Right ventricle myocardium superior (tissue), 1 donor: ENCODE measurements at places on chromosomes 1 and 21. TPM values are rescaled to one million over a fixed set of nuclear protein-coding genes. Genes with fewer than 3 reads are reported as not detected.

CD55 gene
- total RNA-seq, result 73.6 TPM

- no peak for DNase-seq
These were observed 271.7 kb upstream of the CAMK1G start for GRCh38 chr1:209311770-209312169.

DNA sequence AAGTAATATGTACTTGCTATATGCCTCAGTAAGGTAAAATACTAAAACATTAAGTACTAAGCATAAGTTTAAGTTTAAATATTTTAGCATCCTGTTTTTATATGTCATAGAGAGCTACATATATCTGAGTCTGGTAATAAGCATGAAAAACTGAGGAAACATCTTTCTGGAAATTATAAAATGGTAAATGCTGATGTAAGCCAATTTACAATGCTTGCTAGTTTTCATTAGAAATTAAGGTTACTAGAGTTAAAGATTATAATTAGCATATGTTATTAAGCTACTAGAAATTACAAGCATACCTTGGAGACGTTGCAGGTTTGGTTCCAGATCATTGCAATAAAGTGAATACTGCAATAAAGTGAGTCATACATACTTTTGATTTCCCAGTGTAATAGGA is 477.0 kb upstream of the LRRC7 start:
- DNase-seq, result no peak

- DNase-seq, result no peak
These were observed 31.9 kb downstream of the ITSN1 start for GRCh38 chr21:33674226-33674625.

DNA sequence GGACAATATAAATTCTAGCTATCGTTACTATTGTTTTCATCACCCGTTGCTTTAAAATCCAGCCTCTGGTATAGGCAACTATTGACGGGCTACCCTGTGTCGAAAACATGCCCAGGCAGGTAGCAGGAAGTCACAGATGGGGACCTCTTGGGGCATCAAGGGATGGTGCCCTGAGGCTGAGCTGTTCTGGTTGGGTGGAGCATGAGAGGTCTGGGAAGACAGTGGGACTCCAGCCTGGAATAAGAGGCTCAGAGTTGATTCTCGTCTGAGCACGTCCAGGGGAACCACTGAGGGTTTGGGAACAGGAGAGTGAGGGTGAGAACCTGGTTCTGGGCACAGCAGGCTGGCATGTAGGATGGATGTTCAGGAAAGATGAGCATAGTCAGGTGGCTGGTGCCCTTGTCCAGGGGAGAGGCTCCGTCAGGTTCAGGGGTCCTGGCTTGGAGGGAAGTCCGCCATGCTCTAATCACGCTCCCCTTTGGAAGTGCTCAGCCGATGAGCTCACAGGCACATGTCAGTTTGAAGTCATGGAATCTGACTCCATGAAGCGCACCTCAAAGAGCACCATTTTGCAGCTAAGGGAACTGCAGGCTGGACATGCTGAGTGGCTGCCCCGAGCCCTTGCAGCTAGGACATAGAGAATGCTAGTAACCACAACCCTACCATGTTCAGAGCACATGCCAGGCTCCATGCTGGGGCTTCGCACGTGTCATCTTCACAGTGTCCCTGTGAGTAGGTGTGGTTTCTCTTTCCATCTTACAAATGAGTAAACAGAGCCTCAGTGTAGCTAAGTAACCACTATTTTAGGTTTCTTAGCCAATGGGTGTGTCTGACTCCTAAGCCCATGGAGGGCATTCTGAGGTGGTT is 21.0 kb downstream of the PCSK9 start:
- no peak for DNase-seq

FAM110D gene
- 4.0 TPM for total RNA-seq

IQCC gene
- total RNA-seq, result 0.97 TPM

CNN3 gene
- total RNA-seq, result 49.4 TPM

- peak; percentile 91 for DNase-seq
These were observed at the start of gene S1PR1 for GRCh38 chr1:101236516-101237228. TSS of gene S1PR1 (plus strand) at chr1:101237019. CDS start at chr1:101238985, 1,966 bp downstream.

SAMSN1 gene
- total RNA-seq, result 1.3 TPM

GRCh38 chr1:44084998-44085675 is 33.5 kb upstream of the KLF17 start:
- DNase-seq, result no peak

DNA sequence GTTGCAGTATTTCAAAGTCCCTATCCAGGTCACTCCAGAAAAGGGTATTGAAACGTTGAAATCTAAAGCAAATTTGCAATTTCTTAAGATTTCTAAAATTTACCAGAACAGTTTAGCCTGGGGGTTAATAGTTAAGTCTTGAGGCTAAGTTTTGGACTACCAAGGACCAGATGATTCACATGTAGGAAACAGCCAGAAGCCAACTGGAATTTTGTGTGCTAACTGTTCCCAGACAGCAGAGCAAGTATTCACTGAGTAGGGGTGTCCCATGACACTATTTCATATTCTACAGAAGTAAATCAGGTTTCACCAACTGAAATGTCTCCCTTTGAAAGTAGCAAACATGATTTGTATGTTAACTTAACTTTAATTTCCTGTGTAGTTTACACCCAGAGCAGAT is 11.5 kb upstream of the C1orf105 start:
- DNase-seq, result no peak

GRCh38 chr1:112466078-112466660 is 42.6 kb upstream of the WNT2B start:
- peak; percentile 97 for DNase-seq

KRTAP13-2 gene
- total RNA-seq, result not detected

FMO2 gene
- 59.2 TPM for total RNA-seq

DNA sequence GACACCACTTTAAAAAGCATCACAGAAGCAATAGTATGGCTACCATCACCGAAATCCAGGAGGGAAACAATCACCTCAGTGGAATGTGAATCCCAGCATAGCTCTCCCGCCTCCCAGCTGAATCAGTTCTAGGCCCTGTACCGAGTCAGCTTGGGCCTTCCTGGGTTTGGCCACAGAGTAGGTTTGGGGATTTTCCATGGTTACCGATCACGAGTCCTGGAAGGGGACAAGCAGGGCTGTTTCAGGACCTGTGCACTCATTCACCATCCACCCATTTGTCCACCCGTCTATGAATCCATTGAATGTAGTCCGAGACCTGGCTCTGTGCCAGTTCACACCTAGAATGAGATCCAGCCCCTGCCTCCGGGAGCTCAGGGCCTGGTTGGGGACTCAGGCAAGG is 94.2 kb downstream of the ARHGEF10L start:
- no peak for DNase-seq

DNA sequence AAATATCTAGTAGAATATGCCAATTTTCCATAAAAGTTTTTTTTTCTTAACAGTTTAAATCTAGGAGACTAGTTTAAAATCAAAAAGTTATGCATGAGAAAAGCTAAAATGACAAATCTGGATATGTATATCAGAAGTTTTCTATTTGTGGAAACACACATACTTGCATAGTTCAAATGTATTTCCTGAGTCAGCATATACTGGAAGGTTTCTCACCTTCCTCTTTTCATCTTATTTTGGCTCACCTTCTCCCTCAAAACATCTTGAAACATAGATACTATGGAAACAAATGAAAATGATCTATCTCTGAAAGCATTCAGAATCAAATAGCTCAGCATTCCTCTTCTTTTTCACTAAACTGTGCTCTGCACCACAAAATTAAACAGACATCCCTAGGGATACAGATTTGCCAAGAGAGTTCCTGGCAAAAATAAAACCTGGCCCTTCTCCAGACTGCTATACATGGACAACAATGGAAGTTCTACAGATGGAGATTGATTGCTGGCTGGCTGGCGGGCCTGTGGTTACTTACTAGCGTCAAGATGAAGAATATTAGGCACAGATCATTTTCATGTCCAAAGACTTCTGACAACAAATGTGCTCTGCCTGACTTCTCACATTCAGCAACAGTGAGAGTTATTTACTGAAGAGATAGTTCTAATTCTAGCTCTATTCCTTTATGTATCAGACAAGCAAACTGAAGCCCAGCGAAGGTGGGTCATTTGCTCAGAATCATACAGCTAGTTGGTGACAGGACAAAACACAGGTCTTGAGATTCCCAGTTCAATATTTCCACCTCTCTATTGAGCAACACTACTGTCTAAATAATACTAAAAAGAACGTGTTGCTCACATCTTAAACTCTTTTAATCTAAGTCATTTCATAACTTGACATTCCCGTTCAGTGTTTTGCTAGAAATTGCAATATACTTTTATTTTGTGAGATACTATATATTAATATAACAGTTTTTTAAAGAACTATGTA is 26.6 kb downstream of the DIPK1A start:
- DNase-seq, result peak; percentile 76

DNA sequence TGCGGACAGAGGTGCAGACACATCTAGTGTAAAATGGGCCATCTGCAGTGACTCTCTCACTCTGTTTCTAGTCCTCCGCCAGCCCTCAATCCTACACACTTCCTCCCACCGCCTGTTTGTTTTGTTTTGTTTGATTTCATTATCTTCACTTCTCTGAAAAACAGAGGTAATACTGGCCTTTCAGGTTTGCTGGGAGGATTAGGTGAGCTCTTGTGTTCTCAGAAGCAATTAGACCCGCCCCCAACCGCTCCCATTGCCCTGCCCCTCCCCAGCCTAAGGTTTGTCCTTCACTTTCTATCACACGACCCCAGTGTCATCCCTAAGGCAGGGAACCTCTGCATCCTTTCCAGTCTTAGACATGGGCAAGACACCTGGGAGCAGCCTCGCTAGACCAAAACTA is 43.2 kb upstream of the TACSTD2 start:
- DNase-seq, result no peak

DNA sequence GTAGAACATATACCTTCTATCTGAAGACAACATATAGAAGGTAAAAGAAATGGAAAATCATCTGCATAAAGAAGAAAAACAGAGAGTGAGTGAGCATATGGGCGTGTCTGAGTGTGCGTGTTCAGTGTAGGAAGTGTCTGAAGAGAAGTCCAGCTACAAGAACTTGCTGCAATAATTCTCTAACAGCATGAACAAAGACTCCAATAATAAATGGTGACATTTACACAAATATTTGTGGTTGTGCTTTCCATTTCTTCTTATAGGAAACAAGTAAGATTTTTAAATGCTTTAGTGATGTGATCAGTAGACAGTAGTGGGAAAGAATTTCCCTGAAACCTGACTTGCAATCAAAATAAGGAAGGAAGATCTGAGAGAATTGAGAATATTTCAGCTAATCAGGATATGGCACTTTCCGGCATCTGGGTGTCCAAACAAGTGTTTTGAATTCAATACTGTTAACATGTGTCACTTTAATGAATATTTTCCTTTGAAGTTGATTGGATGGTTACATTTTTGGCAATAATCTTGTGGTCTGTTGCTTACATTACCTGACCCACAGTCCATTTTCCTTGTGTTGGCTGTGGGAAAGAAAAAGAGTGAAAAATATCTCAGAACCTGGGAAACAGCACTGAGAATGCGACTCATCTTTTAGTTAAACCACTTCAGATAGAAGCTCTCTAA is 154.0 kb downstream of the TGFB2 start:
- DNase-seq, result no peak
